ENCODE measurements at places on chromosomes 6 and 20.

GRCh38 chr20:45983279-45983743, 11.3 kb upstream of the ZNF335 start:
- no peak for DNase-seq

DNA sequence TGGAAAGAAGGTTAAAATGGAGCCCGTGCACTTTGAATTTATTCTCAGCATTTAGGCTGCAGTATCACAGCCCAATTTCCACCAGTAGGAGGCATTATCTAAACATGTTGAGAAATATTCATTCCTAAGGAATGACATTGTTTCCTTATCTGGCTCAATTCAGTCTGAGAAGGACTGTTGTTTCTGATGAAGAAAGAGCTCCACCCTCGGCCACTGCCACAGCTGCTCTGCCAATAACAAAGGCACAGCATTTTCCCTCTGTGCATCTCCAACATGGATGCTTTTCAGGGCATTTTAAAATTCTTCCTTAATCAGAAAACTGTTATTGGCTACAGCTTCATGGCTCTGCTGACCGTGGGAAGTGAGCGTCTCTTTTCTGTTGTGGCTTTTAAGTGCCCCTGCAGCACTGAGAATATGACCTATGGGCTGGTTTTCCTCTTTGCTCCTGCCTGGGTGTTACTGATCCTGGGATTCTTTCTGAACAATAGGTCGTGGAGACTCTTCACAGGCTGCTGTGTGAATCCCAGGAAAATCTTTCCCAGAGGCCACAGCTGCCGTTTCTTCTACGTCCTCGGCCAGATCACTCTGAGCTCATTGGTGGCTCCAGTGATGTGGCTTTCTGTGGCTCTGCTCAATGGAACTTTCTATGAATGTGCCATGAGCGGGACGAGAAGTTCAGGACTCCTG, at the start of gene CALHM5:
CALHM5 (plus strand) TSS at position 216 of the 687 bp plus-strand sequence; CDS start at position 274, 58 bp downstream.
- no peak for DNase-seq

DNA sequence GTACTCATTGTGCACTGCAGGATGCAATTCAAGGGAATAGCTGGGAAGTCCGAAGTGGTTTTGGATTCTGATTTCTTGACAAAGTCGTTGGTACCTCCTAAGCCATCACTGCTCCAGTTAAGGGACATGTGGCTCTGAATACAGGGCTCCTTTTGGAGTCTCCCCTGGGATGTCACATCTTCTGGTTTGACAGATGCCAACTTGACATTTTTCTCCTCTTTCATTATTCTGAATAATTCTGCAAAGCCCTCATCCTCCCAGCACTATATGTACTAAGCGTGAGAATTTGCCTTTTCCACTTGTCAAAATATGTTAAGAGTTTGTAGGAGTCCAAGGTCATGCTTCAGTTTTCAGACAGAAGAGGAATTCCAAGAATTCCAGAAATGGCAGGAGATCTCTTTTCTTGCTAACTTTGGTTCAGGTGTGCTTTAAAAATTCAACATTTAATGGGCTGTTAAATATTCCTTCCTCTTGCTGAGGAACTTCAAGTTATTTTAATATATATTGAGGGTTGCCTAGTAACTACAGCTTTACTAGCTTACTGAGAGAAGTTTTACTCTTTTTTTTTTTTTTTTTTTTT, 38.7 kb downstream of the DOK5 start:
- DNase-seq, result no peak

GRCh38 chr20:38300438-38300837, 3.5 kb upstream of the BPI start:
- DNase-seq, result no peak

GRCh38 chr6:77906070-77906469, 253.2 kb downstream of the MEI4 start:
- DNase-seq, result no peak

- no peak for DNase-seq
Measured at GRCh38 chr20:23059846-23060245, 10.4 kb upstream of the THBD start.

DNA sequence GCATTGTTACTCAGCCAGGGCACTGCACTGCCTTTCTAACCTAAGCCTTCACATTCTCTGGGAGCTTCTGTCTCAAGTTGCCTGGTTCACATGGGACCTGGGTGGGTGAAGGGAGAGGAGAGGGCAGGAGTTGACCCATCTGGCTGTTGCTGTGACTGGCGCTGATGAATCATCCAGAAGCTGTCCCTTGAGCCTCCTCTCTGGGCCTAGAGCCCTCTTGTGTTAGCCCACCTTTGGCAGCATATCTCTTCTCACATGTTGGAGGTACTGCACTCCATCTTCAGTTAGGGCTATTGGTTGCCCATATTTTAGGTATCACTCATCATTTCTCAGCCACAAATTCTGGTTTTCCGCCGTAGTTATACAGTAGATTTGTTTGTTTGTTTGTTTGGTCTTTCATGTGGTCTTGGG, 19.8 kb downstream of the XRN2 start:
- no peak for DNase-seq

- no peak for DNase-seq
Measured at GRCh38 chr6:42777126-42777822, 4.6 kb upstream of the BICRAL start.

DNA sequence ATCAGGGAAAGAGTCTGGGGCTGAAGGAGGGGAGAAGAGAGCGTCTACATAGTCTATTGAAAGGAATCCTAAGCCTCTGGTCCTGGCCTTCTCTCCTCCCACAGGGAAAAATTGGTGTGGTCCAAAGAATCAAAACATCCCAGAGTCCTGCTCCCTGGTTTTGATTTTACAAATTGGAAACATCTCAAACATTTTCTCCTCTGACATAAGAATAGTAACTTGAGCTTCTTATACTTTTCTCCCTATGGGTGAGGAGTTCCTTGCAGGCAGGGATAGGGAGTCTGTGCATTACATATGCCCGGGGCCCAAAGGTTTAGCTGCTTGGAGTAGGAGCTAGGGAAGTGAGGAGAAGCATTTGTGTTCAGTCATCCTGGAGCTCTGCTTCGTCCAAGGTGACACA, 120.0 kb upstream of the GGTLC1 start:
- no peak for DNase-seq

GRCh38 chr6:117613920-117614560, 11.7 kb upstream of the GOPC start:
- DNase-seq, result no peak

DNA sequence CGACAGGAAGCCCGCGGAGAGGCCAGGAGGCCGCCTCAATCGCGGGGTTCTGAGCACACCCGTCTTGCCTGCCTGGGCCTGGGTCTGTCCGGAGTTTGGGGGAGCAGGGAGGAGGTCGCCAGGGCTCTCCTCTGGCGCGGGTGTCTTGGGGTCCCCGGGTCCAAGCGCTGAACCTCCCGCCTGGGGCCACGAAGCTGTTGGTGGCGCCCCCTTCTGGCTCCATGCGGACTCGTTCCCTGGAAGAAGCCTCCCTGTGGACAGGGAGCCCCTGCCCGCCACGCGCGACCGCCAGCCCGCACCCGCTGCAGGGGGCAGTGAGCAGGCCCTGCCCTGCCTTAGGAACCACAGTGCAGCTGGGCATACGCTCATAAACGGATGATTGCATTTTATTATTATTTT, 44.7 kb downstream of the MCUR1 start:
- no peak for DNase-seq

DNA sequence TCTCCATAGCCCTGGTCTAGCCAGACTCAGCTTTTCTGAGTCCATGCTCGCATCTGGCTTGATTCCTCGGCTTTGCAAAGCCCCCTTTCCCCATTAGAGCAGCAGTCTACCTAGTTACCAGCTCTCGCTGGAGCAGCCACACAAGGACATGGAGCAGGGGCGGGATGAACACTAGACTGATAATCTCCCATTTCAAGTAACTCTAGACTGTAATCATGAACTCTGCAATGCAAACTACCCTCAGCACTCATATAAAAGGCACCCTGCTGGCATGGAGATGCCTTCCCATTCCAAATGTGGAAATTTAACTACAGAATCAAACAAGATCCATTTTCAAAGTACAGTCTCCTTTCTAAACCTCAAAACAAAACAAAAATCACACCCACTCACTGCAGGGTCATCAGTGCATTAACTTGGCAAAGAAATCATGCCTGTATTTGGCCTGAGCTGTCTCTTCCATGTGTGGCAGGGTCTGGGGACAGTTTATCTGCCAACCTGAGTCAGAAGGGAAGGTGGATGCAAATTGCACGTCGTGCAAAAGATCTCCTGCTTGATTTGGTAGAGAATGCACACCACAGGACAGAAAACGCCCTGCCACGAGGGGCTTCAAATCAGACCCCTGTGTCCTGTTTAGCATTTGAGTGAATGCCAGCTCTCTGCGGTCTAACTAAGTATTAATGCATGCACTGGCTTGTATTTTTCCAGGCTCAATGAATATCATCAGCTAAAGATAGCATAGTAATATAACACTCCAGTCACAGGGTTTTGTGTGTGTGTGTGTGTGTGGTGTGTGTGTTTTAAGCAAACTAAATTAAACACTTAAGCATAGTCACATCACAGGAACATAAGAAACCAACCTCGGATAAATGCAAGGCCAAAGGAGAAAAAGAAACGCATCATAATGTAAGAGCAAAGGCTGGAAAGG, 85.3 kb downstream of the MYLK4 start:
- DNase-seq, result peak; percentile 16

DNA sequence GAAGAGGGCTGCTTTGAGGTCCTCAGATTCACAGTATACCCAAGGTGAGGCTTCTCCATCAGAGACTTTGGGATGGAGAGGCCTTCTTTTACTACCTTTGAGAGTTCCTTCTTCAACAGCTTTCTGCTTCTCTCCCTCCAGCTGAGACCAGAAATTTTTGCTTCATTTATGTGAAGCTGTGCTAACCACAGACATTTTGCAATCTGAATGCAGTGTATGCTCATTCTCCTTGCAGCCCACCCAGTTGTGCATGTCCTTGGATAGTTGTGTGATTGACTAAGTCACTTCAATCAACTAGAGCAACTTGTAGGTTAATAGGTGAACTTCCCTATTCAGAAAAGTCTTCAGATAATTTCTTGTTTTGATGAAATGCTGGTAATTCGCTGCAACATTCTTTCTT, 20.1 kb downstream of the DCBLD1 start:
- no peak for DNase-seq

DNA sequence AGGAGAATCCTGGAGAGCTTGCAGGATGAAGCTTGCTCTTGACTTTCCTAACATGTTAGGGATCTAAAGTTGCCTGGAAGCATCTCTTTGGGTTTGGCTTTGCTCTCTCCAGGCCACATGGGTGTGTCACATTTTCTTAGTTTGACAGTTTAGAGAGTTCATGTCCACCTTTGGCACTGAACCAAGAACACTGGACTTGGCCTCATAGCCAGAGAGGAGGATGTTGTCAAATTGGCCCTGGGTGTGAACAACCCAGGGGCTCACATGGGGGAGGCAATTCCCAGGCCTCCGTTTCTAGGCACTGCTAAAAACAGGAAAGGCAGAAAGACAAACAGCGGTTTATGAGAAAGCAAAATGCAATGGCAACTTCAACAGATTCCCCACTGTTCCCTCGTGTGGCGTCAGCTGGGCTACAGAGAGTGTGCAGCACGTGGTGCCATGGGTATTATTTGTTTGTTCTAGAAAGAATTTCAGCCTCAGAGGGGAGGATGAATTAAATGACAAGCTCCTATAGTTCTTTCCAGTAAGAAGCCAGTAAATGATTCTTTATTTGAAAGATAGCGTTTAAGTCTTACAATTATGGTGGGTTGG, 93.9 kb downstream of the CLIC5 start:
- no peak for DNase-seq

DNA sequence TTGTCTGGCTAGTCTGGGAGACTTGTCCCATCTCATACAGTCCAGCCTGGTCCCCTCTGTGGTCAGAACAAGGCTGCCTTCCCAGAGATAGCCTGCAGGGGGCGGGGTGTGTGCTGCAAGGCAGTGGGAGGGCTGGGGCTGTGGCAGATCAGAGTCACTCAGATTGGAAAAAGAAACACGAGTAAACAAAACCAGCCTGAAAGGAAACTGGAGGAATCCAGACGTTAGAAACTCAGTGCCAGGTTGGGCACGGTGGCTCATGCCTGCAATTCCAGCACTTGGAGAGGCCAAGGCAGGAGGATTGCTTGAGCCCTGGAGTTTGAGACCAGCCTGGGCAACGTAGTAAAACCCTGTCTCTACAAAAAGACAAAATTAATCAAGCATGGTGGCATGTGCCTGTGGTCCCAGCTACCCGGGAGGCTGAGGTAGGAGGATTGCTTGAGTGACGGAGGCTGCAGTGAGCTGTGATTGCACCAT, 20.2 kb downstream of the LEMD2 start:
- DNase-seq, result no peak

DNA sequence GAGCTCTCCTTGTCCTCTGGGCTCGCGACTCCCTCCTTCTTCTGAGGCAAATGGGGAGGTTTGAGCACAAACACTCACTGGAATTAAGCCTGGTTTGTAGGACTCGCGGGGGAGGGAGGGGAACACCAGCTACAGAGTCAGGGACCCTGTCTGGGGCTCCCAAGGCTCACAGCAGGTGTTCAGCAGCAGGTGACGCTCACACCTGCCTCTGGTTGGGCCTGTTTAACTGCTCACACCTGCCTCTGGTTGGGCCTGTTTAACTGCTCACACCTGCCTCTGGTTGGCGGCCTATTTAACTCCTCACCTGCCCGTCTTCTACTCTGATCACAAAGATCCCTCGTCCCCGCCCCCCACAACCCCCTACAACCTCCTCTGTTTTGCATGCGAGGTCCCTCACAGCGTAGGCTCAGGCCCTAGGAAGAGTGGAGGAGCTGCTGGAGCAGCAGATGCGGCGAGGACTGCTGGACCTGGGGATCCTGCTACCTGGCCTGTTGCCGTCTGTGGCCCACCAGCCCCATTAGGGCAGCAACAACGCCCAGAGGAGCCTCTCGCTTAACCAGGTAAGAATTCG, 181.9 kb downstream of the ERMARD start:
- no peak for DNase-seq

- DNase-seq, result no peak
Measured at GRCh38 chr6:107230024-107230423, 114.7 kb upstream of the BEND3 start.

- DNase-seq, result no peak
Measured at GRCh38 chr6:75096966-75097365, 108.9 kb downstream of the COL12A1 start.

DNA sequence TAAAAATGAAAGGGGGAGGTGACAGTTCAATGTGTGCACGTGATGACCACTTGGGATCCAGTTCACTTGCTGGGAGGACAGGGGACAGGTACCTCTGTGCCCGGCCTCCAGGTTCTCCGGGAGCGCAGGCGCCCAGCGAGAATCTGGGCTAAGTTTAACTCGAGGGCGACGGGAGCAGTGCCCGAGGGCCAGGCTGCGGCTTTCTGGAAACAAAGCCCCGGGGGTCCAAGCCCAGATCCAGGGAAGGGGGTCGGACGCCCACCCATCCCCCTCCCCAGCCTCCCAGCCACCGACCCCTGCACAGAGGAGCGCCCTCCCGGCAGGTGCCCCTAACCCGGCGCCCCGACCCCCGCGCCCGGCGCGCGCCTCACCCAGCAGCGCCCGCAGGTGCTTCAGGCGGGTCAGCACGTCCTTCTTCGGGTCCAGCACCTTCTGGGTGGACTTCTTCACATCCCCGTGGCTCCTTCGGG, 405 bp downstream of the RALGAPA2 start:
- no peak for DNase-seq

- DNase-seq, result no peak
Measured at GRCh38 chr20:56352345-56353055, 6.3 kb upstream of the FAM210B start.

- DNase-seq, result no peak
Measured at GRCh38 chr6:75372884-75373283, 88.3 kb upstream of the TMEM30A start.

Data from NCI-H187 (cell line).